ENCODE measurements at places on chromosomes 7 and 10.

- no peak for DNase-seq
Measured at GRCh38 chr10:58920655-58921003, 255.8 kb upstream of the PHYHIPL start.

GRCh38 chr7:151134743-151135524 is 32.6 kb downstream of the GBX1 start:
- DNase-seq: no peak

DNA sequence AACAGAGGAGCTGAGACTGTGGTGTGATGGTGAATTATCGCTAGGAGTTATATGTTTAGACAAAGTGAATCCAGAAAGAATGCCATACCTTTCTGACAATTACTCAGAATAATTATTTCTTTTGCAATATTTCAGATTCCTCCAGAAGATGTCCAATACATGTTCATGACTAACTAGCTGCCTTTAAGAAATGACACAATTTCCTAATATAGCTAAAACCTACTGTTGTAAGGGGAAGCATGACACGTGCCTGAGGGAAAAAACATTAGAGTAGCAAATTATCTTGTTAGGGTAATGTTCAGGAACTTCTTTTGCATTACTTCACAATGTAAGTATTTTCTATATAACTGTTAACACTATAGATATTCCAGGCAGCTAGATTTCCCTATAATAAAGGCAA is 150.3 kb downstream of the COL28A1 start:
- no peak for DNase-seq

DNA sequence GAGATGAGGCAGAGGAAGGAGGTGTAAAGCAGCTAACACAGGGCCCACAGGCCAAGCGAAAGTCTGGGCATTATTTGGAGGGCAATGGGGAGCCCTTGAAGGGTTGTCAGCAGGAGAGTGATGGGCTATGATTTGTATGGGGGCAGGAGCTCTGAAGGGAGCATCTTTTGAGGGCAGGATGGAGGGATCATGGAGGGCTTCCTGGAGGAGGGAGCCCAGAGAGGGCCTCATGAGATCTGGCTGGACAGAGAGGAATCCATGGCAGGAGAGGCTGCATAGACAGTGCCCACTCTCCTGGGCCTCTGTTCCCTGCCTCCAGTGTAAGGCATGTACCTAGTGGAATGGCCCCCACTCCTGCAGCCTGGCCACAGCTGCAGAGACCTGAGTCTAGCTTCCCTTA is 136.6 kb upstream of the PPIF start:
- no peak for DNase-seq

GRCh38 chr7:131057794-131058070 is 269.9 kb upstream of the MKLN1 start:
- no peak for DNase-seq

DNA sequence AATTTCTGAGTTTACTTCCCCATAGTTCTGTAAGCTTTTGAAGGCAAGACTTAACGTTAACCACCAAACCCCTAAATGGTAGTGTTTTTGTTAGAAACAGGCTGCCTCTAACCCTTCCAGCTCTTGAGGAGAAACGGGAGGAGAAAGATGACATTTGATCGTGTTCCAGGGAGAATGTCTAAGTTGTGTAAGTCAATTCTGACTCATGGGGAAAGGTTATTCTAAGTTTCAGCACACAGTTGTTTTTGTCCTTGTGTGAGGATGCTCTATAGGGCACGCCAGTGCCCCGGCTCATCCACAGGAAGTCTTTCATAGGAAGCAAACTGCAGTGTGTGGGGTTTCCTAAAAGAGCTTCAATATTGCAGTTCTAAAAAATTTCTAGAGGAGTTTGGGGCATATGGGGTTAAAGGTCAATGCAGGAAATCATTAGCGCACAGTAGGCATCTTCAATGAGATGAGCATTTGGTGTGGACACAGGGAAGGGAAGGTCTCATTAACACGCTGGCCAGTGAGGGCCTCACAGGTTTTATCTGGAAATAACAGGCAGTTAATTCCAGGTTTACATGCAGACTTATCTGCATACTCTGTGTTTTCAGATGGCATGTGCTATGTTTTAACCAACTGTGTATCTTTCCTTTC is 638.2 kb upstream of the IGFBP3 start:
- no peak for DNase-seq

DNA sequence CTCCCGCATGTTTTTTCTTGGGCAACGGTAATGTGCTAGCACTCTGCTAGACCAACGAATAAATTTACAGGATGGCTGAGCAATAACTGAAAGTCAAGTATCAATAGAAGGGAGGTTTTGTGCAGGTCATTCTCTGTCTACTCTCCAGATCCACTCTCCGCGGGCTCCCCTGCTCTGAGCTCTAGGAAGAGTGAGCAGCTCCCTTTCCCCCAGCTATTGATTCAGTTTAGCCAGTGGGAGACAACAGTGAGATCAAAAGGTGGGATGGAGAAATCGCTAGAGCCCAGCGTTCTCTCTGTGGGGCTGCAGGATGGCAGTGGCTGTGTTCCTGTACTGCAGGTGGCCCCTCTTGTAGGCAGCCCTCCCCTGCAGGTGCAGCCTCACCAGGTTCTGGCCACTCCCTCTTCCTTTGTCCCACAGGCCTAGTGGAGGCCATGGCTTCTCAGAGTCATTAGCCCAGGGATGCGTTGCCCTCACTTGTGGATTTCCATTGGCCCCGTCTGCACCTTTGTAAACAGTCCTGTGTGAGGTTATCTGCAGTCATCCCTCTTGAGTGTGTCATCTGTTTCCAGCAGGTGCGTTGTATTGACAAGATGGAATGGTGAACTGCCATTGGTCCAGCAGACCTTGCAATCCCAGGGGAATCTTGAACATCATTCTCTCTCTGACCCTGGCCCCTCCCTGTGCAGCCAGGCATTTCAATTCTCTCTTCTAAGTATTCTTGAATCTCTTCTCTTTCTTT is 11.1 kb downstream of the MSRB2 start:
- no peak for DNase-seq

DNA sequence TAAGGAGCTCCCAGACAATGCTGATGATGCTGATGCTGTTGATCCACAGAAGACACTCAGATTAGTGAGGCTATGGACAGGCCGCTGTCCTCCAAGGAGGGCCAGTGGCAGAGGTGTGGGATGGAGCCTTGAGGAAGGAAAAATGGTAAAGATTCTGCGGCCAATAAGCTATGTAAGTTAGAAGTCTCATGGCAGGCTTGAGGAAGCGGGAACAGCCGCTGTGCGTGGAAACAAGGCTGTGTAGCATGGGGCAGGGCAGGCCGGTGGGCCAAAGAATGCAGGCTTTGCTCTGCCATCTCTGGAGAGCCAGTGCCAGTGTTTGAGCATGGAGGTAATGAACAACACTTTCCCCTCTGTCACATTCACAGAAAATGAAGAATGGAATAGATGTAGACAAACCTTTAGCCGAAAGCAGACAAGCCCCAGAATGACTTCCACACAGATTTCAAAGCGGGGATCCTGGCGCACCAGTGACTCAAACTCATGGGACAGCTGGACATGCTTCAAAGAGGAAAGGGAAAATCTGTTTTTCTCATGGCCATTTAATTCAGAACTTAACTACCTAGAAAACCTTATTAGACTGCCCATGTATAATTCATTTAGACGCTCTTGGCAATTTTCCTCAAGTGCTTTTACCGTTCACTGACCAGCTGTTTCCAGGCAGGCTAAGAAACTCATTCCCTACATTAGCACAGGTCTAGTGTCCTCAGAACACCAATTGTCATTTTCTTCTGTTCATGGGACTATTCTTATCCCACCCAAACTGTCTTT is 16.9 kb upstream of the FIGNL1 start:
- DNase-seq: no peak

GRCh38 chr10:88243836-88244730 is 339.0 kb downstream of the RNLS start:
- DNase-seq: no peak

- no peak for DNase-seq
Measured at GRCh38 chr10:29849886-29850285, 209.5 kb downstream of the JCAD start.

- DNase-seq: no peak
Measured at GRCh38 chr10:24451325-24451820, 242.4 kb downstream of the KIAA1217 start.

DNA sequence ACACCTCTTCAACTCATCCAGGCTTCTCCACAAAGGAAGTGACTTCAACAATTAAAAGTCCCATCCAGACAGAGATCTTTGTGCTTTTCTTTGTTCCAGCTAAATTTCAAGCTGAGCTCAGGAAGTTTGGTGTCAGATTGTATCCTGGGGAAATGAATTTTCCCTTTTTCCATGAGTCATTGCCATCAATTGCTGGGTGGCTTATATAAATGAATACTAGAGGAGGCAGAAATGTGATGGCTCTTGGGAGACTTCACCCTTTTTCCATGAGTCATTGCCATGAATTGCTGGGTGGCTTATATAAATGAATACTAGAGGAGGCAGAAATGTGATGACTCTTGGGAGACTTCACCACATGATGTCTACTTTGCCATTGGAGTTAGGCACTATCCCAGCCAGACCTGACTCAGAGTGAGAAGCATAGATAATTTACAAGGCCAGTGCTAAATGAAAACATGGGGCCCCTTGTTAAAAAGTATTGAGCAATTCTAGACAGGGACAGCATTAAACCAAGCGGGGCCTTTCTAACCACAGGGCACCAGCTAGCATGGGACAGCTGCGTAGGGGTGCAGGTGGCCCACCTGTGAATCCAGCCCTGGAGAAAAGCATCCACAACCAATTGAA is 339.2 kb upstream of the PODXL start:
- no peak for DNase-seq

DNA sequence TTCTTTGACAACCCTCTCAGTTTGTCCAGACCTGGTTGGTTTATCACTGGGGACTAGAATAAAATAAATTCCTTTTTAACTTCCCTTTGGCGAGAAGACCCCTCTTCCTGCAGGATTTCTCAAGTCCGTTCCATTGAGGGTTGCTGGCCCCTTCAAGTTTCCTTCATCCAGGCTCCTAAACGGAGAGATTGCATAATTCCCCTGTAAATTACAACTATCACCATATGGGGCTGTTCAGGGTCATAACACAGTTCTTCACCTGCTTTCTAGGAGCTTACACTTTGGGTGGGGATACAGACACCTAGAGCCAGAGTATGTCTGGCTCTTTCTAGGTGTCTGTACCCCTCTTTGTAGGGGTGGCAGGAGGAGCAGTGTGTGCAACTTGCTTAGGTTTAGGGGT is 3.3 kb upstream of the COPS6 start:
- no peak for DNase-seq

DNA sequence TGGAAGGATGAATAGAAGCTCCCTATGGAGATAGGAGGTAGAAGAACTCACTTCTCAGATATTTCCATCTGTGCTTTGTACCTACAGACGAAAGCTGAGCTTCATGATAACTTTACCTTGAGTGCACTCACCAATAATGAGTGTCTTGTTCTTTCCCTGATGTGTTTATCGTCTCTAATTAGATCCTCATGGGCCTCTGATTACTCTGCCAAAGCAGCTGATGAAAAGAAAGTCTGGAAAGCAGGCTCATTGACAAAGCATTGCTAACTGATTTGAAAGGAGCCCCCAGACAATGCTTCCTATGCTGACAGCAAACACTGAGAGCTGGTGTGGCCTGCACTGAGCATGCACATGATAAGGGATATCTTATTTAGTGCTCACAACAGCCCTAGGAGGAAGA is 183.9 kb upstream of the GHITM start:
- DNase-seq: no peak

- DNase-seq: no peak
Measured at GRCh38 chr10:78985973-78986818, 82.6 kb upstream of the ZMIZ1 start.

GRCh38 chr7:120028636-120029035 is 244.3 kb upstream of the KCND2 start:
- no peak for DNase-seq

GRCh38 chr10:4407783-4408182 is 418.2 kb upstream of the AKR1E2 start:
- no peak for DNase-seq

DNA sequence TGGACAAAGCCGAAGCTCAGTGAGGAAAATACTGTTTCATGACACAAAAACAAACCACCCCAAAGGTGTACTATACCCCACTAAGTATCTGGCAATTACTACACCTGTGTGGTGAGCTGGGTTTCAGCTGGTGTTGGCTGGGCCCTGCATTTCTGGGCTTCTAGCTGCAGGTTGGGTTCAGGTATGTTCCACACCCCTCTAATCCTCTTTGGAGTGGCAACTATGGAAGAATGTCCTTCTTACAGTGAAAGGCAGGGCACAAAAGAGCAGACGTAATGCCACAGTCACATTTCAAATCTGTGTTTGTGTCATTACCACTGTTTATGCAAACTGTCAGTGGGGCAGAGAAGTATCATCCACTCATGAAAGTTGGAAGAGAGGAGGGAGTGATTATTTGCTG is 201.5 kb upstream of the FZD1 start:
- DNase-seq: no peak

- no peak for DNase-seq
Measured at GRCh38 chr10:50390302-50390701, 139.0 kb upstream of the ASAH2 start.

GRCh38 chr10:21334891-21335696 is 190.4 kb downstream of the SKIDA1 start:
- DNase-seq: no peak
